Diencephalon (tissue), 1 donor: ENCODE measurements at places on chromosomes 11 and 22. TPM values are rescaled to one million over a fixed set of nuclear protein-coding genes. Genes with fewer than 3 reads are reported as not detected.

Gene B3GAT1
- total RNA-seq: 56.7 TPM

Gene USP35
- total RNA-seq: 15.5 TPM

Gene FAT3
- 304 TPM for total RNA-seq

Gene MYBPC3
- total RNA-seq: not detected

Gene SEPTIN5
- 178 TPM for total RNA-seq

Gene GPHA2
- total RNA-seq: not detected

Gene ART1
- total RNA-seq: not detected

Gene UBASH3B
- total RNA-seq: 27.9 TPM

Gene C11orf52
- 0.69 TPM for total RNA-seq

Gene ZNF408
- total RNA-seq: 3.7 TPM

Gene APLNR
- total RNA-seq: 25.1 TPM

Gene GVQW3
- 39.0 TPM for total RNA-seq

Gene PATL1
- 5.8 TPM for total RNA-seq

Gene KIRREL3
- 30.0 TPM for total RNA-seq

Gene PPARA
- 9.7 TPM for total RNA-seq

Gene CAVIN3
- 2.5 TPM for total RNA-seq

Gene CCDC90B
- total RNA-seq: 172 TPM

Gene NAALADL1
- total RNA-seq: 4.2 TPM

Gene CSRP3
- total RNA-seq: not detected

Gene OR2D3
- total RNA-seq: not detected

Gene MOV10L1
- total RNA-seq: 1.8 TPM

Gene ARHGAP20
- 27.2 TPM for total RNA-seq

Gene ESAM
- 8.3 TPM for total RNA-seq

Gene CD6
- 2.3 TPM for total RNA-seq

Gene FAM180B
- total RNA-seq: not detected
